HS-27A (cell line): ENCODE measurements at places on chromosomes 7 and 10.

GRCh38 chr7:151251328-151251688, 2.8 kb upstream of the SMARCD3 start:
- no peak for DNase-seq

DNA sequence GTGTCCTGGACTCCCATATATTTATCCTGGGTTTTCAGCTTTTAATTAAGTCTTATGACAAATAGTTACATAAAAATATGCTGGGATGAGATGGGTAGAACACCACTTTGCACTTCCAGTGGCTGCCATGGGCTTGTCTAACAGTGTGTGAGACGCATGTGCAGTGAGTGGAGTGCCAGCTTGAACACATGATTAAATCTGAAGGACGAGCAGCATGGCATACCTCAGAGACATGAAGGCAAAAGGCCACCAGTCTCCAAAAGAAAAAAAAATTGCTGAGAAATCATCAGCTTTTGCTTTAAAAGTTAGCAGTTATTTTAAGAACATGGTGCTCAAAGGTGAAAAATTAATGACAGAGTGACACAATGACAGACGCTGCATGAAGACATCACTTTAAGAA, 139.0 kb upstream of the ADCY1 start:
- no peak for DNase-seq

DNA sequence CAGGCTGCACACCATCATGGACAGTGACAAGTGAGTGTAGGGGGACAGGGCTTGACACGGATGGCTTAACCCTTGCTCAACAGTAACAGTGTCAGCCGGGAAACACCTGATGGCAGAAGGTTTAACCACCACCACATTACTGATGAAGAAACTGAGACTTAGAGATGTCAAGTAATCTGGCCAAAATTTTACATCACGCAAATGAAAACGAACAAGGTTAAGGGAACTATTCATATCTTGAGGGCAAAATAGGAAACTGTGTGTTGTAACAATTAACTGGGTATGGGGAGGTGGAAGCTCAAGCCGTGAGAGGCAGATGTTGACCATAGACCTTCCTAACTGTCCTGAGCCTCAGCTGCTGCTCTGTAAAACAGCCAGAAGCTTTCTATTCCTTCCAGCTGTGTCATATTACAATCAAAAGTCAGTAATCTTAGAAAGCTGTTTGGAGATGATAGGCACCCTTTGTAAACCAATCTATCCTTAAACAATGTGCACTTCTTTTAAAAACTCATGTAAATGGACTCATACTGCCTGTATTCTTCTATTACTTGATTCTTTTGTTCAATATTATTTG, 68.4 kb downstream of the ABCC2 start:
- DNase-seq: no peak

DNA sequence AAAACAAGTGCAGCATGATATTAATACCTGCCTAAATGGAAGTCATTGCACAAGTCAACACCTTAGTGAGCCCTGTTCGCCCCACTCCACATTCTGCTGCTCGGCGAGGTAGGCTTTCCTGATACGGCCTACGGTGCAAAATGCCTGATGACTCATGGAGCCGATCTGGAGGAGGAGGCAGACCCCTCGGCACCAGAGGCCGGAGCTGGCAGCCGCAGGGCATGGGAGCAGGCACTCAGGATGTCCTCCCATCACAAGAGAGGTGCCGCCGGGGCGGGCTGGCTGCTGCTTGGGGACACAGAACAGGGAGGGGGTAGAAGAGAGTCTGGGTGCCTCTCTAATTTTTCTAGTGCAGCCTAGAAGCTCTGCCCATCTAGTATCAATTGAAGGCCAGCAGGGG, 418.5 kb upstream of the MGMT start:
- no peak for DNase-seq

GRCh38 chr10:133266056-133266795, 10.4 kb downstream of the ADAM8 start:
- no peak for DNase-seq

DNA sequence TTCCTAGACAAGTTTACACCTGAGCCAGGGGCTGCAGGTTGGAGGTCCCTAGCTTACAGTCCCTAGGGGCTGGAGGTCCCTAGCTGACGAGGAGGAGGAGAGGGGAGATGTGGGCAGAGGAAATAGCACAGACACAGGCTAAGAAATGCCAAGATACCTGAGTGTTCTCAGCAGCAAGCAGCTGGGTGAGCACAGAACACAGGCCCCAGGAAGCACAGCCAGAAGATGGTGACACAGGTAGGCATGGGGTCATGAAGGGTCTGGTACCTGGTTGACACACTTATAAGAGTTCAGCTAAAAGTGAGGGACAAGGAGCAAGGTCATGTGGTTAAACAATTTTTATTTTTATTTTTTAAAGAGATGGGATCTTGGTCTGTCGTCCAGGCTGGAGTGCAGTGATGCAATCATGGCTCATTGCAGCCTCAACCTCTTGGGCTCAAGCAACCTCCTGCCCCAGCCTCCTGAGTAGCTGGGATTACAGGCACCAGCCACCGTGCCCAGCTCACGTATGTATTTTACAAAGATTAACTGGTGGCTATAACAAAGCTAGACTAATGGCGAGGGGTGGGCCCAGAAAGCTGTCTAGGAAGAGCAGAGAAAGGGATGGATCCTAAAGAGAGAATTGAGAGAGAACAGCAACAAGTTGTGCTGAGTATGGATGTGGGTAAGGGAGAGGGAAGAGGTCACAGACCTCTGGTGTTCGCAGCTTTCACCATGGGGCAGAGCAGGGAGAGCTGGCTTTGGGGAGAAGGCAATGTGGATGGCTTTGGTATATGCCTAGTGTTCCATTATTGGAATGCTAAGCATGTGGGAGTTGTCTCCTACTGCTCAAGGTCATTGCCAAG, 140.3 kb upstream of the KLF14 start:
- DNase-seq: no peak

GRCh38 chr10:62147425-62147824, 121.2 kb downstream of the RTKN2 start:
- DNase-seq: no peak

DNA sequence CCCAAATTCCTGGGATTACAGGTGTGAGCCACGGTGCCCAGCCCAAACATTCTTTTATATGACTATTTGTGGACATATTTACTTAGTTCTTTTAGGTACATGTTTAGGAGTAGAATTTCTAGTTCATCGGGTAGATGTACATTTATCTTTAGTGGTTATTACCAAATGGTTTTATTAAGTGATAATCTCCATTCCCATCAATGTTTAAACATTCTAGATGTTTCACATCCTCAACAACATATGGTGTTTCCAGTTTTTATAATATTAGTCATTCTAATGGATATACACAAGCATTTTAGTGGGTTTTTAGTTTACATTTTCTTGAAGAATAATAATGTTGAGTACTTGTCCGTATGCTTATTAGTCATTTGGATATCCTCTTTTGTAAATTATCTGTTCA, 131.7 kb downstream of the RTKN2 start:
- DNase-seq: no peak

- DNase-seq: no peak
These were observed 17.8 kb upstream of the LCOR start for GRCh38 chr10:96814264-96814663.

- no peak for DNase-seq
These were observed 705.6 kb upstream of the PHF14 start for GRCh38 chr7:10268034-10268433.

DNA sequence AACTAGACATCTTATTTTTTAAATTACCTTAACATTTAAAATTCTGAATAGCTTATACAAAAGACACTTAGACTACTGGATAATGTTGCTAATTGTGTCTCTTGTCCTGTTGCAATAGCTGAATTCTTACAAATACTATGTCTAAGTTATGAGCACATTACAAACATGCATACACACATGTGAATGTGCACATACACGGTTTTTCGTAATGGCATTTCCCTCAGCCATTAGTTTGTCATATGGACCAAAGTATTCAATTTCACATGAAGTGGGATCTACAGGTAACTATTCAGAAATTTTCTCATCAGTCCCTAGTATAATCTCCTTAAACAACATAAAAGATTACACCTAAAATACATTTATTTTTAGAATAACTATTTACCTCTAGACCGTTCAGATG, 178.6 kb upstream of the BET1 start:
- no peak for DNase-seq

DNA sequence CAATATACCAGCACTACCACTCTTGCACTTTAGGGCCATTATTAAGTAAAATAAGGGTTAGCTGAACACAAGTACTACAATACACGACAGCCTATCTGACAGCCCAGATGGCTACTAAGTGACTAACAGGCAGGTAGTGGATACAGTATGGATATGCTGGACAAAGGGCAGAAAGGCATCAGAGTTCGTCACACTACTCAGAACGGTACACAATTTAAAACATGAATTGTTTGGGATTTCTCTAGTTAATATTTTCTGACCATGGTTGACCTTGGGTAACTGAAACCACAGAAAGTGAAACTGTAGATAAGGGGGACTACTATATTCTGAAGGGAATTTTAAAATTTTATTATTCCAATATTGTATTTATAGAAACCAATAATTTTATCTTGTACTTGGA, 101.3 kb upstream of the SKAP2 start:
- DNase-seq: no peak

DNA sequence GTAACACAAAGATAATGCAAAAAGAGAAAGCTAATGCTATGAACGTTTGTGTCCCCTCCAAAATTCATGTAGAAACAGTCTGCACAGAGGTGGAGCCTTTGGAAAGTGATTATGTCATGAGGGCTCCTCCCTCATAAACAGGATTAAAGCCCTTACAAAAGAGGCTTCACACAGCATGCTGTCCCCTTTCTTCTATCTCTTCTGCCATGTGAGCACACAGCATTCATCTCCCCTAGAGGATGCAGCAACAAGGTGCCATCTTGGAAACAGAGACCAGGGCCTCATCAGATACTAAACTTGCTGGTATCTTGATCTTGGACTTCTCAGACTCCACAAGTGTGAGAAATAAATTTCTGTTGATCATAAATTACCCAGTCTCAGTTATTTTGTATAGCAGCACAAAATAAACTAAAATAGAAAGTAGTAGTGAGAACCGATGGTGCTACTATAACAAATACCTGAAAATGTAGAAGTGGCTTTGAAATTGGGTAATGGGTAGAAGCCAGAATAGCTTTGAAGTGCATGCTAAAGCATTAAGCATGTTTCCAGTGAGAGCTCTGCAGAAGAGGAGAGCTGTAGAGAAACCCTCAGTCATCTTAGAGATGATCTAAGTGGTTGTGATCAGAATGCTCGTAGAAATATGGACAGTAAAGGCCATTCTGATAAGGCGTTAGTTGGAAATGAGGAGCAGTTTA, 108.7 kb downstream of the DNAJC1 start:
- DNase-seq: no peak

DNA sequence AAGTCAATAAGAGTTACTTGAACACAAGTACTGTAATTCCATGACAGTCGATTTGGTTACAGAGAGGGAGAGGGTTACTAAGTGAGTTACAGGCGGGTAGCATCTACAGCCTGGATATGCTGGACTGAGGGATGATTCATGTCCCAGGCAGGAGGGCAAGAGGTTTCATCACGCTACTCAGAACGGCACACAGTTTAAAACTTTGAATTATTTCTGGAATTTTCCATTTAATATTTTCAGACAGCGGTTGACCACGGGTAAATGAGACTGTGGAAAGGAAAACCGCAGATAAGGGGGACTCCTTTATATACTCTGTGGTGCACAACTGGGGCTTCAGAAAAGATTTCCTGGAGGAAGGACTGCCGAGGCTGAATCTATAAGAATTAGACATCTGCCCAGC, 25.7 kb upstream of the LRRC4 start:
- DNase-seq: peak; percentile 61

- DNase-seq: no peak
These were observed 19.1 kb upstream of the KLF6 start for GRCh38 chr10:3803927-3804741.

GRCh38 chr7:72057796-72058195, 354.3 kb downstream of the CALN1 start:
- no peak for DNase-seq

GRCh38 chr10:128443925-128444518, 317.8 kb upstream of the MKI67 start:
- no peak for DNase-seq

- no peak for DNase-seq
These were observed 22.2 kb downstream of the ENTPD7 start for GRCh38 chr10:99681553-99681952.

DNA sequence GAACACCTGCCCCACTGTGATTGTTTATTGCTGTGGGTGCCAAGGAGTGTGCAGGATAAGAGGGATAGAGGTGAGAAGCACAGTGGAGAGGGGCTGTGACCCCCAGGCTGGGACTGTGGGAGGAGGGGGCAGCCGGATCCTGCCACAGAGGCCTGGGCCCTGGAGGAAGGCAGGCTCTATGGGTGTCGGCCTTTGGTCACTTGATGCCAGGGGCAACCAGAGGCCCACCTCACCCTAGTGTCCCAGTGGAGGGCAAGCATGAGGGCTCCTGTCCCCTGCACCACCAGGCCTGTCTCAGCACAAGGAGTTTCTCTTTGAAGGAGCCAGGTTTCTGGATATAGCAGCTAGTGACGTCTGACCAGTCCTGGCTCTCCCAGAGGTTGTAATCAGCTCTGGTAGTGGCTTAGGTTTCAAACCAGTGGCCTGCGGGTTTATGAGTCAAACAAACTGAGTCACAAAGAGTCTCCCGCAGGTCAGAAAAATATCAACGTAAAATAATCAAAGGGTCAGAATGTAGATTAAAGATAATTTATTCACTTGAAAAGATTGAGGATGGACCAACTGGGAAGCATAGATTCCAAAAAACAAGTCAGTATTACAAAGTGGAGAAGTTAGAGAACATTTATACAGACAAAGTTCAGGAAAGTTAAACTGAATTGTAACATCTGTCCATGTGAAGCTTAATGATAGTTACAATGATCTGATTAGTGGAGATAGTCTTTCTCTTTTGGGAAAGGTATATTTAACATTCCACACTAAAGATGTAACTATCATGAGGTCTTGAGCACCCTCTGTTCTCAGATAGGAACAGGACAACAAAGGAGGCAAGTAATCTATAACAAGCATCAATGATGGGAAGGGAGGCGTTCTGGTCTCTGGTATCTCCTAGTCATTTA, 37.2 kb upstream of the ZNF488 start:
- DNase-seq: no peak

DNA sequence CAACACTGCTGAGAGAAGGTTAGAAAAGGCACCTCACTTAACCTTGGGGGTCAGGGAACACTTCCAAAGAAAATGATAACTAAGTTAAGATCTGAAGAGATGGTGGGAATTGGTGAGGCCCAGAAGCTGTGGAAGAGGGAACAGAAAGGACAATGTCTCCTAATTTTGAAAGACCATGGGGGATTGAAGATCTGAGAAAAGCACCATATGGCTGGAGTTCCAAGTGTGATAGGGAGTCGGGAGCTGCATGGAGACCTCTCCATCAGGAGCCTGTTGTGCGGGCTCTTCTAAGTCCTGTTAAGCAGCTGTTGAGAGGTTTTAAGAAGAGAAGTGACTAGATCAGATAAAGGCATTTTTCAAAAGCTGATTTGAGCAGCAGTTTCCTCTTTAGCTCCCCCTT, 254.3 kb downstream of the CDK14 start:
- DNase-seq: no peak

- DNase-seq: no peak
These were observed 92.7 kb upstream of the RET start for GRCh38 chr10:42984035-42984610.
